Activated CD8-positive, alpha-beta memory T cell treated with anti-CD3 and anti-CD28 coated beads, Interleukin-2, amount 10 ng/mL, durations not matched to agents 7 days and 5 days (primary cell): ENCODE measurements at places on chromosomes 13 and 19.

GRCh38 chr19:1910177-1910576 is 5.0 kb downstream of the ADAT3 start:
- DNase-seq: no peak

GRCh38 chr13:45723798-45724197 is 21.7 kb downstream of the CBY2 start:
- DNase-seq: no peak

GRCh38 chr19:4690361-4690760 is 20.2 kb upstream of the MYDGF start:
- no peak for DNase-seq

GRCh38 chr13:42384265-42384664 is 112.3 kb downstream of the AKAP11 start:
- no peak for DNase-seq

DNA sequence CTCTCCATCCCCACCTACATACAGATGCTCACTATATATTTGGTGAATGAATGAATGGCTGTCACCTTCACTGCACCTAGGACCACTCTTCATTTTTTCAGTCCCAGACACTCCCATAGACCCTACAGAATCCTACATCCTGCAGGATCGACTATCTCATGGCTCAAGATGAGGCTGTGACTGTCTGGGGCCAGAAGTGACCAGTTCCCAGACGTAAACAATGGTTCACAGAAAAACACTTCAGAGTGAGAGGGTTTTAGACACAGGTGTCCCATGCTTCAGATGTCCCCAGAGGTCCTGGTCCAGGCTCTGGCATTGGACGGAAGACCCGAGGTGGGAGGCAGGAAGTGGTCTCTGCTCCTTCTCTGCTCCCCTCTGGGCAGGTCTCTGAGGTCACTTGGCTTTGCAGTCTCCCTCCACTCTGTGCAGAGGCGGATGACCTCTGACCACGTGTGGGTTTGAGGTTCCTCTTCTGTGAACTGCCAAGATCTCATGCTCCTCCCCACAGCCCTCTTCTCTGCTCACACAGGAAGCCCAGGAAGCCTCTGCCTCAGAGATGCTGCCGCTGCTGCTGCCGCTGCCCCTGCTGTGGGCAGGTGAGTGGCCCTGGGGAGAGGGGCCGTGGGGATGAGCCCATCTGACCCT is 24.9 kb downstream of the SIGLEC7 start:
- DNase-seq: peak; percentile 91
